ENCODE measurements at places on chromosomes 16 and 17.

- DNase-seq: no peak
Observed at GRCh38 chr16:6641091-6641490, 691.6 kb upstream of the RBFOX1 start.

GRCh38 chr17:31517524-31517923 is 126.0 kb downstream of the RAB11FIP4 start:
- no peak for DNase-seq

DNA sequence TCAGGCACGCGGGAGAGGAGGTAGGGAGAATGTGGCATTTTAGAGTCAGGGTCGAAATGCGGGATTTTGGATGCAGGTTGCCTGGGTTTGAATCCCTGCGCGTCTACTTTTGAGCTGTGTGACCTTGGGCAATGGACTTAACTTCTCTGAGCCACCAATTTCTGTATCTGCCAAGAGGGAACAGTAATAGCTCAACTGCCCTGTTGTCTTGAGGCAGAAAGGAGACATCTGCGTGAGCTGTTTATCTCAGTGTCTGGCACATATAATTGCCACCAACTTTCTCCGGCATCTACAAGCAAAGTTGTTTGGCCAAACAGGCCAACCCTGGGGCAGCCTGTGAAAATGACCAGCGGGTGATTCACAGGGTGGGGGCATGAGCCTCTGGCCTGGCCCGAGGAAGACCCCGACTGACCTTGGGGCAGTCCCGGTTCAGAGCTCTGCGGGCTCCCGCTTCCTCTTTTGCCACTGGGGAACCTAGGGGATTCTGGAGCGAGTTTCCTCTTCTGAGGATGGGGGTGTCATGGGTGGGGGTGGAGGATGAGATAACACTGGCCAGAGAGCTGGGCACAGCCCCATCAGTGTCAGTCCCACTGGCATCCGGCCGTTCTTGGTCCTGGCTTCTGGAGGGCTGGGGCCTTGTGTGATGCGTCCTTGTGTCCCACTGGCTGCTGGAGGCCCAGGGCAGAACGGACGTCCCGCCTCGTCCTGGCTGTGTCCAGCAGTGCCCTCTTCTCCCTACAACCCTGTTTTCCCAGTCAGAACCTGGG is 1.3 kb downstream of the SNN start:
- peak; percentile 58 for DNase-seq

DNA sequence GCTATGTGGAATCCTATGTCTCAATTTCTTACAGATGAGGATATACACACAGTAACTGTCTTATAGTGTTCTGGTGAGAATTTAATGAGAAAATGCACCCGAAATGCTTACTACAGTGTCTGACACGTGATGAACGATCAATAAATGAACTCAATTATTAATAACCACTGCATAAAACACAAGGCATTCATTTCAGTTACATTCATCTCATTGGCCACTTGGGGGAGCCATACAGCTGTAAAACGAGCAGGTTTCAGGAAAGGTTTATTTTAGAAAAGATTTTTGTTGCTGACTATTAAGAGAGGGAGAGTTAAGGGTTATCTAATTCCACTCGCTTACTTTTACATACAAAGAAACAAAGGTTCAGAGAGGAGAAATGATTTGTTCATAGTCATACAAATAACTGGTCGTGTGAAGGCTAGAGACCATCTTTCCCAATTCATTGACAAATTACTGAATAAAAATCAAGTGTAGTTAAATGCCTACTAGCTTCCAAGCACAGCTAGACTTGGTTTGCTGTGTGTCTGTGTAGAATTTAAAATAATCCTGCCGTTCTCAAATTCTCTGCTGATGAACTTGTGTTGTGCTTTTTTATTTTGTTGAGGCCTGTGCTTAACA is 160.1 kb downstream of the MAP2K4 start:
- peak; percentile 60 for DNase-seq

DNA sequence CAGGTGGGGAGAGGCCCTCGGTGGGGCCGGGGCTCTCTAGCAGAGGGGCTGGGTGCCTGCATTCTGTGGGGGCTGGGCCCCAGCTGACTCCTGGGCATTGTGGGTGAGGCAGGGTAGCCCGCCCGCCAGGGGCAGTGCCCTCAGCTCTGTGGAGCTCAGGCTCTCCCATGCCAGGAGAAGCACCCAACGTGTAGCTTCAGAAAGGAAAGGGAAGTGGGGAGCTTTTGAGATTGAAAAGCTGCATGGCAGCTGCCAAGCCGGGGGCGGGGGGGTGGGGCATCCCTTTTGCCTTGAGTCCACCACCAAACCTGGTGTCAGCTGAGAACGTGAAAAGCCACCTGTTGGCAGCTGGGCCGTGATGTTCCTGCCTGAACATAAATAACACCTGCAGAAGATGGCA is 192.1 kb upstream of the CIBAR2 start:
- no peak for DNase-seq

DNA sequence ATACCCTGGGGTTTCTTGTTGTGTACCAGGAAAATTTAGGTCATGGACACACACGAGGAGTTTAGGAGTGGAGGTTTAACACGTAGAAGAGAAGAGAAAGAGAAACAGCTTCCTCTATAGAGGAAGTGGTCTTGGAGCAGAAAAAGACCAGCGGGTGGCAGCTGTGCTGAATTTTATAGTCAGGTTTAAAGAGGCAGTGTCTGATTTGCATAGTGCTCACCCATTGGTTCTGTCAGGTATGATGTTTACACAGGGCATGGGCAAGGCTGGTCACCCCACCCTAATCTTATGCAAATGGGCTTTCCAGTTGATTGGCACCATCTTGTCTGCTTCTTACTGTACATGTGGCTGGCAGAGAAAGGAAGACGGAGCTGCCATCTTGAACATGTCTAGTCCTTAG is 309.0 kb downstream of the CDH13 start:
- no peak for DNase-seq

DNA sequence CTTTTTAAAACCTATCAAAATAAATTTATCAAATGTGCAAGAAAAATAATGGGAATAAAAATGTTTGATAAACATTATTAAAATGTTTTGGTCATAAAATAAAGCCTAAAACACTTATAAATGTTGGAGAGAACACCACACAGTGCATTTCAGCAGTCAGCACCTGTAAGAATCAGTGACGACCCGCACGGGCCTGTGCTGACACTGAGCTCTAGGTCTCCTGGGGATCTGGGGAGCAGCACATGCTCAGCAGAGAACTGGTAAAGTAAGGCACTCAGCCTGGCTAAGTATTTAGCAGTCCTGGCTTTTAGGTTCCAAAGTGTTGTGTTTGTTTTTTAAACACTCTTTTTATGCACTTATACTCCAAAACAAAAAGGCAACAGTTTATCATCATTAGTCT is 46.9 kb downstream of the HELZ start:
- DNase-seq: no peak

DNA sequence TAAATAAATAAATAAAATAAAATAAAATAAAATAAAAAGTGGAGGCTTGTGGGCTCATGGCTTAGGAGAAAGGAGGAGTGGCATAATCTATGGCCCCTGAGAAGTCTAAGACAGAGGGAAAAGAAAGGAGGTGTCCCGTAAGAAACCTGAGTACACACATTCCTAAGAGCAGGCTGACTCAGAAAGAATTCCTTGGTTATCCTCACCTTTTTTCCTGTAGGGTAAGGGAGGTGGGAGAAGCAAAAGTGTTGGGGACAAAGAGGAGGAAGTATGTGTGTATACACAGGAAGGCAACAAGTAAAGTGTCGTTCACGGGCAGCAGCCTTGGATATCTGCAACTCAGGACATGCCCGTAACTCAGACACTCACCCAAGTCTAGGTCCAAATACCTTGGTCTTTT is 29.3 kb downstream of the MARF1 start:
- DNase-seq: no peak

GRCh38 chr16:28494121-28494851 is at the start of gene APOBR:
APOBR (plus strand) TSS chr16:28494643; CDS start chr16:28494682, 39 bp downstream.
- no peak for DNase-seq

GRCh38 chr17:6461792-6462524 is 17.7 kb downstream of the PIMREG start:
- DNase-seq: no peak

GRCh38 chr17:14442798-14443528 is 142.1 kb downstream of the HS3ST3B1 start:
- no peak for DNase-seq

GRCh38 chr16:1527836-1528811 is 5.3 kb upstream of the TMEM204 start:
- DNase-seq: no peak

DNA sequence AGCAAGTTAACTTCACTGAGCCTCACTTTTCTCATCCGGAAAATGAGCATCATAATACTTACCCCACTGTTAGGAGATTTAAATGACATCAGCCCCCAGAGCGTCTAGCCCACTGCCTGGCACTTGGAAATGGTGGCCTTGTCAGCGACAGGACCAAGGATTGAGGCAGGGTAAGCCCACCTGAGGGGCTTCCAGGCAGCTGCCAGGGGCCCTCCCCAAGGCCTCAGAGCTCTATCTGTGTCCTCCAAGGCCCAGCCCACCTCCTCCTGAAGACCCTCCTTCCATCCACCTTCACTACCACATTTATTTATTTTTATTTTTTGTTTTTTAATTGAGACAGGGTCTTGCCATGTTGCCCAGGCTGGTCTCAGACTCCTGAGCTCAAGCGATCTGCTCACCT is 13.8 kb downstream of the PITPNM3 start:
- no peak for DNase-seq

DNA sequence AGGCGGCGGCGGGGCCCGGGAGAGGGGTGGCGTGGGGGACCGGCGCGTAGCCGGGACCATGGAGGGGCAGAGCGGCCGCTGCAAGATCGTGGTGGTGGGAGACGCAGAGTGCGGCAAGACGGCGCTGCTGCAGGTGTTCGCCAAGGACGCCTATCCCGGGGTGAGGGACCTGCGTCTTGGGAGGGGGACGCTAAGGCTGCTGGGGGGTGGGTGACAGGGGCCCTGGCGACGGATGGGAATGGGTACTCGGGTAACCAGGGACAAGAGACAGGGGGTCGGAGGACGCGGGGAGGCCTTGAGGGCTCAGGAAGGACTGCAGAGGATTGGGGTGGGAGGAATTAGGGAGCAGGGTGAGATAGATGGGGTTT is 243 bp downstream of the RND2 start:
- DNase-seq: no peak

DNA sequence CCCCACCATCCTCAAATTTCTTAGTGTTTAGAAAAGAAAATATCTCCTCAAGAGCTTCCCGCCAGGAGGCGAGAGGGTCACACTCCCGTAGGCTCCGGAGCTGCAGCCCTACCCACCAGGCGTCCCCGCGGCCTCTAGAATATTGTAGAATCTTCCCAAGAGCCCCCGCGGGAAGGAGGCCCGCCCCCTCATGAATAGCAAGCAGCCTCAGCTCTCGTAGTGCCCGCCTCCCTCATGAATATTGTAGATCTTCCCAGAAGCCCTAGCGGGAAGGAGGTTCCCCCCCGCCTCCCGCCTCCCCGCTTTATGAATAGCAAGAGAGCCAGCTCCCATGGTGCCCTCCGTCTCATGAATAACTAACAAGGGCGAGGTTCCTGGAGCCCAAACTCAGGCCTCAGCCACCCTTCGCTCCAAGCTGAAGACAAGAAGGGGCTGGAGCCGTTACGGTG is at the start of gene FBXO47:
Gene FBXO47 (minus strand): TSS at position 114 of the 449 bp plus-strand sequence. CDS start 4,378 bp downstream, outside the sequence.
- peak; percentile 62 for DNase-seq

DNA sequence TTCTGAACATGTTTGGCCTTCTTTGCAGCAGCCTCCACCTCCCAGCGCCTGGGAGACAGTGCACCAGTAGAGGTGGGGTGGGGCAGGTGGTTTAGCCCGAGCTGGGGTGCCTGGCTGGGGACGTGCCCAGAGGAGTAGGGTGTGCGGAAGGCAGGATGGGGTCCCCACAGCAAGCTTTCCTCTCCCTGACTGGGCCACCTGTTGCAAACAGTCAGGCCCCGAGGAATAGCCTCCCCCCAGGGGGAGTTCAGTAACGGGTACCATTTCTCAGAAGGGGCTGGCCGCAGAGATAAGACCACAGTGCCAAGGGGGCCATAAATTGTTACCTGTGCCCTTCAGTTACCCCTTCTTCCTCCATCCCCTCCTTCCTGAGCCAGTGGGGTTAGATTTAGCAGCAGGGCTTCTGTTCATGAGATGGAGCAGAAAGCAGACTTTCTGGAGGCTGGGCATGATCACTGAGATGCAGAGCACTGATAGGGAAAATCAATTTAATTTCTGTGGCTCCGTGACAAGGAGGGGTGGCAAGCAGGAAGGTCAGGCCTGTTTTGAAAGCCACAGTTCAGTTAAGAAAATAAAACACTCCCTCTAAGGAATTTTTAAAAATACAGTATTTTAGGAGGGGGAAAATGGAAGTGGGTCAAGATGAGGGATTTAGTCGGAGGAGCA is 181.9 kb downstream of the MSI2 start:
- no peak for DNase-seq

DNA sequence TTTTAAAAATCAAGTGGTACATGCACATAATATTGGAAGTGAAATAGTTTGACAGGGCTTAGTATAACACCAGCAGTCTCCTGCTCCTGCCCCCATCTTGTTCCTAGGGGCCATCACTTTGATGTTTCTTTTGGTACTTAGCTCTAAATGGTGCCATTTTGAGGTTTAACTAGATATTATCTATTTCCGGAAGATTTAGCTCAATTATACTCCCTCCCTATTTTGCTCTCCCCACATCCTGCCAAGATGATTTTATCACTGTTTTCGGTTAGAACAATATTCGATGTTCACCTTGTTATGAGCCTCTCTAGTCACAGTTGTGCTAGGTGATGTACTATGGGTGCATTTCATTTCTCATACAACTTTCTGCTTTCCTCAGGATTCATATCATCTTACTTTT is 20.0 kb upstream of the SLC35G3 start:
- DNase-seq: no peak

GRCh38 chr17:44093231-44093900 is 22.8 kb downstream of the G6PC3 start:
- DNase-seq: no peak

- no peak for DNase-seq
Observed at GRCh38 chr16:50862818-50863643, 121.1 kb downstream of the CYLD start.

DNA sequence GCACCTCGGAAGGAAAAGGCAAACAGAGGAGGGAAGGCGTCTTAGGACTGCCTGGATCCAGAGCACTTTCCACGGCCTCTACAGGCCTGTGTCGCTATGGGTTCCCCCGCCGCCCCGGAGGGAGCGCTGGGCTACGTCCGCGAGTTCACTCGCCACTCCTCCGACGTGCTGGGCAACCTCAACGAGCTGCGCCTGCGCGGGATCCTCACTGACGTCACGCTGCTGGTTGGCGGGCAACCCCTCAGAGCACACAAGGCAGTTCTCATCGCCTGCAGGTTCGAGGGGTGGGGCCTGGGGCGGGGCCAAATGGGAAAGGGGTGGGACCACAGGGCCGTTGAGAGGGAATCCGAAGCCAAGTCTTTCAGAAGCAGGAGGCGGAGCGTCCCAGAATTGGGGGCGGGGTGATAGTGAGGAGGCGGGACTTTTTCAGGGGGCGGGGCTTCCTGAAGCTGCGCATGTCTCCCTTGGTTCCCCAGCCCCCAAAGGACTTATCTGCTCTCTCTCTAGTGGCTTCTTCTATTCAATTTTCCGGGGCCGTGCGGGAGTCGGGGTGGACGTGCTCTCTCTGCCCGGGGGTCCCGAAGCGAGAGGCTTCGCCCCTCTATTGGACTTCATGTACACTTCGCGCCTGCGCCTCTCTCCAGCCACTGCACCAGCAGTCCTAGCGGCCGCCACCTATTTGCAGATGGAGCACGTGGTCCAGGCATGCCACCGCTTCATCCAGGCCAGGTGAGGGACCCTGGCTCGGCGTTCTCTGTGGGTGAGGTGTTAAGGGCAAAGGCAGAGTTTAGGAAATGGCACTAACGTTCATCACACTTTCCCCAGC is 939 bp downstream of the BCL6B start:
- peak; percentile 86 for DNase-seq
